ENCODE measurements at places on chromosomes 4 and X.

GRCh38 chr4:134691915-134692314 lies 490.3 kb upstream of the PABPC4L start:
- no peak for DNase-seq

DNA sequence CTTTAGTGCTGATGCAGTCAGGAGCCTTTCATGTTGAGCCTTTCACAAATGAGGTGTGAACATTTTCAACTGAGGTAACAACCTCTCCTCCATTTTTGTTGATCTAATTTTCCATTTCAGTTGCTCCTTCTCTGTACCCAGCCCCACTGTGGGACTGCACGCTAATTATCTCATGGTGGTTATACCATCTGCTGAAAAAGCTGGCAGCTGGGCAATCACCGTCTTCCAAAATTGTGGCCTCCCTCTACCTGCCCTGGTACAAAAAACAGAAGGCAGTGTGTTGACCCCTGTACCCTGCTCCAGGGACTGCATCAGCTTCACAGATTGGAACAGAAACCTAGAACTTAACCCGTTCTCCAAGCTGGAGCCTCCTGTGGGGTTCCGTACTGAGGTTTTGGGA lies 72.4 kb upstream of the LONRF3 start:
- no peak for DNase-seq

DNA sequence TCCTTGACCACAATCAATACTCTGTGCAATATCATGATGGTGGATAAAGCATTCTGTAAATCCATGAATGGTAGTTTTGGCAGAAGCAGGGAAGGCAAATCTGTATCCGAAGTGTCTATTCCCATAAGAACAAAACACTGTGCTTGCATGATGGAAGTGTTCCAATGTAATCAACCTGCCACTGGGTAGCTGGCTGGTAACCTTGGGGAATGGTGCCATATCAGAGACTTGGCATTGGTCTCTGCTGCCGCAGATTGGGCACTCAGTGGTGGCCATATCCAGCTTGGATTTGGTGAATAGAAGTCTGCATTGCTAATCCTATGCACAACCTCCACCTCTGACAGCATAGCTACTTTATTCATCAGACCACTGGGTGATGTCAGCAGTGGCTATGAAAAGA lies 114.3 kb upstream of the EMCN start:
- DNase-seq = no peak

DNA sequence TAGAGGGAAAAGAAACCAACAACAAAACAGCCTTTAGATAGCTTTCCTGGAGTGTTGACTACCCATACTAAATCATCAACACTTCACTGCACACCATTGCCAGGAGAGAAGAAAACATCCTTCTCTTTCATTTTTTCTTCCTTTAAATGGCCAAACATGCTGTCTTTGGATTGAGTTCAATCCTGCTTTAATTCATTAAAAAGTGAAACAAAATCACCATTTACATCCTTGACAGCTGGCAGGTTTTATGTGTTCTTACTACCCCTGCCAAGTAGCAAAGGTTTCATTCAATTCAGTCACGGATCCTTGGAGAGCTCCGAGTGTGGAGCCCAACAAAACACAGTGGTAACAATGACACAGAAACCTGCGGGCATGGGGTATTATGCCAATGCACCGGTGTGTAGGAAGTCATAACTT lies 568.3 kb downstream of the ANKRD50 start:
- DNase-seq = no peak

DNA sequence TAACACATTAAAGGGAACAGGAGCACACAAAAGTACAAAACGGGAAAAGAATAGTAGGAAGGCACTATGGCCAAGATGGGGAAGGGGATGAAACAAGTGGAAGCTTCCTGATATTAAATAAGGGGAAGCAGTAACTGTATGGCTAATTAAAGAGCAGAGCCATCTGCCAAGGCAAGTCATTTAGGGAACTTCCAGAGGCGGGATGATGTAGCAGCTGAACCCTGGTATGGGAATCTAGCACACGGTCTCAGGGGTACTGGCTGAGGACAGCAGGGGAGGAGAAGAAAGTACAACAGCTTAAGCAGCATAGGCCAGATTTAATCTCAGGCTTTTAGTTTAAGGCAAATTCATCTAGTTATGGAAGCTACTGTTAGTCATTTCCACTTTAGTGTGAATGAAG lies 59.1 kb downstream of the IGFBP7 start:
- no peak for DNase-seq

DNA sequence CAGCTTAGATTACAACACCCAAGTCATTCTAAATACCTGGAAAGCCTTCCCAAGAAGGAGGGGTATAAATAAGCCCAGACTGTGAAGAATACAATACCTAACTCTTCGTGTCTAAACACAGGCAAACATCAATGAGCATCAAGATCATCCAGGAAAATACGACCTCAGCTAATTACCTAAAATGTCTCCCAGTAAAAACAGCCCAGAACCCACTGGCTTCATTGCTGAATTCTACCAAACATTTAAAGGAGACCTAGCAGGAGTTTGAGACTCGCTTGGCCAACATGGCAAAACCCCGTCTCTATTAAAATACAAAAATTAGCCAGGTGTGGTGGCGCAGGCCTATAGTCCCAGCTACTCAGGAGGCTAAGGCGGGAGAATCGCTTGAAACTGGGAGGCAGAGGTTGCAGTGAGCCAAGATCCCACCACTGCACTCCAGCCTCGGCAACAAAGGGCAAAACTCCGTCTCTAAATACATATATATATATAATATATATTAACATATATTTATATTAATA lies 19.1 kb upstream of the HSFX4 start:
- no peak for DNase-seq

- no peak for DNase-seq
These were observed 33.3 kb upstream of the DSPP start for GRCh38 chr4:87574996-87575395.

DNA sequence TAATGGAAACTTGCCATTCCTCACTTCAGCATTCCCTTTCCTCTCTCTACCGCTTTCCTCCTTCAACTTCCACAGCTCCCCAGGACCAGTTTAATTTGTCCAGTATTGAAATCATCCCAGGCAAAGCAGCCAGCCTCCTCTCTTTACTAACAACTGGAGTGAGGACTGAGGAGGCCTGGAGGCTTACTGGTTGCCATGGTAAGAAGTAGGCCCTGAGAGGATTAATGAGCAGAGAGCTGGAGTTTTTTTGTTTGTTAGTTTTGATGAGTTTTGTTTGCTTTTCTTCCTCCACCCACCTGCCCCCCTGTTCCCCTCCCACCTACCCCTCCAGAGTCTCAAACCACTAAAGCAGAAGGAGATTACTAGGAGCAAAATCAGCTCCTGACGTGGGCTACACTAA lies 29.5 kb upstream of the PLP1 start:
- DNase-seq = no peak

GRCh38 chrX:136495043-136495442 lies 2.3 kb upstream of the HTATSF1 start:
- no peak for DNase-seq

- DNase-seq = no peak
These were observed 4.3 kb downstream of the EPHA5 start for GRCh38 chr4:65665771-65666523.

DNA sequence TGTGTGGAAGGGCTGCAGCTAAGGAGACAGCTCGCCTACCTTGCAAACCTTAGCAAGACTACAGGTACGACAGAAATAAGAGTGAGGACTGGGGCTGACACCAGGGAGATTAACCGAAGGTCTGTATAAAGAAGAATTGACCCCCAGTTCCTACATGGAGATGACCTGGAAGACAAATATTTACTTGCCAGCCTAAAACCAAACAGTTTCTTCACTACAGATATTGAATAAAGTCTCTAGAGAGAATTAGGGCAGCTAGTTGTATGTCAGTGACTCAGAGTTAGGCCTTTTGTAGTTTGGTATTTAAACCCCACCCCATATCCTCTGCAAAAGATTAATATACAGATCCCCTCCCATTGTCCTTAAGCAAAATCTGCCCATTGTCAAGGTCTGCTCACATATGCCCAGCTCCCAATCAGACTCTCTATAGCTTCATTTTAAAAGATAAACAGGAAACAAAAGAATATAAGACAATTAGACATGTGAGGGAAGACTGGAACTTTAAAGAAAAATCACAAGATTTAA lies 28.1 kb upstream of the FRMPD3 start:
- DNase-seq = no peak

All from SW 1271 (cell line).